Anterior cingulate cortex (tissue), 58 donors: ENCODE measurements at places on chromosomes 4 and X.

DNA sequence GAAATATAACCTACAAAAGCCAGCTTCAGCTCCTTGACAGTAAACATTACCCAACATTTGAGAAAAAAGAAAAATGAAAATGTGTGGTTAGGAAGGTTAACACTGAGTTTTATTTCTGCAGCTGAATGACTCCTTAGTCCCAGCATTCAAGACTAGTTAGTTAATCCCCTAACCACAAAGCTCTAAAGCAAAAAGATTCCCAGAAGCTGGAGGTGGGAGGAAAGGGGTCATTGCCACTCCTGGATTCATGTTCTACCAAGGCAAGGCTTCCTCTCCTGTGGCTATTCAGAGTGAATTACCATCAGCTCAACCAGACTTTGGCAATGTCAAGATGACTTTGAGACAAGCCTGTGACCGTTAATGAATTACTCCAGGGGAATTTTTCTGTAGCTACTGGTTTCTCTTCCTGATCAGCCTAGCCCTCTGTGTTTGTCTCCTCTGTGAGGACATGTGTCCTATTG, 63.6 kb downstream of the HADH start:
- no peak for DNase-seq

DNA sequence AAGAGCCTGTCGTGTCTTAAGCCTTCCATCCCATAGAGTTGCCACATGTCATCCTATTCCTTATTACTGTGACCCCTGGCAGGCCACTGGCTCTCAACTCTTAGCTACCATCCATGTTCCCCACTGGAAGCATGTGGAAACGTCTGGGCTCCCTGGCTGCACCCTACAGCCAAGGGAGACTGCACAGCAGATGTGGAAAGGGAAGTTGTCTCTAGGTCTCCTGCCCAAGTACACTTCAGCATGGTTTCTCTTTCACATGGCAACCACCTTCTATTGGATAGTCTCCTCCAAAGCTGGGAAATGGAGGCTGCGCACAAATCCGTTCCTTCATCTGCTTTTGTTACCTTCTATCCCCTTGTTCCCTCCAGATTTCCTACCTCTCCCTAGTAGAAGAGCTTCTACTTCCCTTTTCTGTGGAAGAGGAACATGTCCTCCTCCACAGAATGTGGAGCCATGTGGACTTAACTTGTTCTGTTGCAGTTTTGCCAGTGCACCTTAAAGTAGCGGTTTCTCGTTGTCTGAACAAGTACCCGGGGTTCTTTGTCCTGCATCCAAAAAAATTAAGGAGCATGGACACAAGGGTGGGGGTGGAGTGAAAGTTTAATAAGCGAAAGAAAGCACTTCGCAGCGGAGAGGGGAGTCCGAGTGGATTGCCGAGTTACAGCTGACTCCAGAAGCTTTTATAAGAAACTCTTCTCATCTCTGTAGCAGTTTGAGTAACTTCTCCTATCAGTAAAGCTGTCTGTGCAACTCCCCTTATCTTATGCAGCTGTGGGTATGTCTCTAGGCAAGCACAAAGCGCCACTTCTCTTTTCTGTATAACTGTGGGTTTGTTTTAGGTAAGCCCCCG, 52.5 kb downstream of the HMGB2 start:
- no peak for DNase-seq

DNA sequence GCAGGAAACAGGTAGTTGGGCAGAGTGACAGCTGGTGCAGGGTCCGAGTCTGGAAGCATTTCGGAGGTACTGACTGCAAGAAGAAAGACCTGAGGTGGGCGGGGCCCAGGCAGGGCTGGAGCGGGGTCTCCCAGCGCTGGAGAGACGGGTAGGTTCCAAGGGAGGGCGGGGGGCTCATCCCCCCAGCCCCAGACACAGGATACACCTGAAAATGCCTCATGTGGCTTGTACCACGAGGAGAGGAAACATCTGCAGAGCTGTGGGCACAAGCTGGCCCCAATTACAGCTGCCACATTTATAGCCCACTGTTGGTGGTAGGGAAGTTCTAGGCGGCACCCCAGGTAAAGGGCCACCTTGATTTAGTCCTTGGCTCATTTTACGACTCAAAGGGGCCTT, 38.0 kb downstream of the ELF4 start:
- DNase-seq, result no peak

DNA sequence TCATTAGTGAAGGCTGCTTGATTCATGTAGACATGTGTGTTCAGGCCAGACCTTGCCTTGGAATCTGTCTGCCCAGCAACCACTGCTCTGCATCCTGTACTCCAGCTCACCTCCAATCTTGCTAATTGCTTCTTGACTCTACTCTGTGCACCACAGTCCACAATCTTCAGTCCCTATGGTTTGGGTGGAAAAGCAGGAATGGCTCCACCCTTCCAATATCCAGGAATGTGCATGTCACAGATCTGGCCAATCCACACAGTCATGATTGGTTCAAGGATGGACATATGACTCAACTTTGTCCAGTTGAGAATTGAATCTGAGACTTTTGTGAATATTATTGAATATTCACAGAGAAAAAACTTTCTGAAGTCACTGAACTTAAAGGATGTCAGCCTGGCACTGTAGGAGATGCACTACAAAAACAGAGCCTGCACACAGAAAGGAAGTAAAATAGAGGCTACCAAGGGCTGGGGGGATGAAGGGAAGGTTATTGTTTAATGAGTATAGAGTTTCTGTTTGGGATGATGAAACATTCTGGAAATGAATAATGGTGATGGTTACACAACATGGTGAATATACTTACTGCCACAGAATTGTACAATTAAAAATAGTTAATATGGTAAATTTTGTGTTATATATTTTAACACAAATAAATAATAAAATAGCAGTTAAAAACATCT, 161.3 kb upstream of the USP38 start:
- no peak for DNase-seq

DNA sequence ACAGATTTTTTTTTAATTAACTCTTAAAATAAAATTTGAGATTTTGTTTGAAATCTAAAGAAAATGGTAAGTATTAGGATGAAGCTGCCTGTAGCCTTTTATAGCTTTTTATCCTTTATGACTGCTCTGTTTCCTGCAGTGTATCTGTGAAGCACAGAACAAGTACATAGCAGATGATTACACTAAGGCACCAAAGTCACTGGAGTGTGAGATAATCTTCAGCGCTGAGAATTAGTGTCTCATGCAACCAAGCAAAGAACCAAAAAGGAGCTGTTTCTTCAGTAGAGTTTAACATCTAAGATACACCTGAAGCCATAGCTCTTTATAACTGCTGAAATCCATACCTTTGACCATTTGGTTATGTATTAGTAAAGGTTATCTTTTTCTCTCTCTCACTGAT, 1989.8 kb upstream of the PCDH10 start:
- DNase-seq, result no peak

GRCh38 chr4:151627491-151627890, 133.3 kb downstream of the GATB start:
- no peak for DNase-seq

- DNase-seq, result no peak
Measured at GRCh38 chr4:142339053-142339452, 507.0 kb downstream of the INPP4B start.

- DNase-seq, result no peak
Measured at GRCh38 chr4:1741208-1741607, 19.9 kb downstream of the TACC3 start.

GRCh38 chrX:139759637-139760036, 51.7 kb upstream of the MCF2 start:
- DNase-seq, result no peak

DNA sequence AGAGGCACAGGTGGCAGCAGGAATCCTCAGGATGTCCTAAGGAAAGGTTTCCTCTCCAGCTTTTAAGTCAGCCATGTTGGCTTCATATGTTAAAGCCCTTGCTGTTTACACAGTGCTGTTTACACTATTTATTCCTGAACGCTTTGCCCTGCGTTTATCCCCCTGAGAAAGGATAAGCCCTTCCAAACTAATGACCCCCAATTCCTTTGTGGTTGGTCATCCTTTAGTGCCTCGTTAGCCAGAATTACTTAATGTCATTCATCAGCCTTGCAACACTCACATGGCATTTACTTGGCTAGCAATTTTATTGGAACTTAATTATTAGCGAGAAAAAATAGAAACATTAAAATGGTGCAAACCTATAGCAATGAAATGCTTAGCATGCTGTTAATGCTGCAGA, 23.8 kb downstream of the VCX2 start:
- DNase-seq, result no peak

DNA sequence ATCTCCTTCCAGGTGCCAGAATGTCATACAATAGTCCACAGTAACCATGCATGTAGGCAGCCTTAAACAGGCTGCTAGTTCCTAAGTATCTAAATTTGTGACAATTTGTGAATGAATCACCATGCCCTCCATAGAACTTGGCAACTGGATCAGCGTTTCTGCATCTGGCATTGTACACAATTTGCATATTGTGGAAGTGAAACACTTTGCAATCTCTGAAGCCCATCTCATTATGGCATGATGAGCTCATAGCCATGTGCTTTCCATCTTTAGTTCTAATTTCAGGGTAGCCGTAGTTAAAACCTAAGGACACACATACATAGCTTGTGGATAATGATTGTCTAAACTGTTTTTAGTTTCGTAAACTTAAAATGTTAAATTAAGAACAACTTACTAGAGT, 573.6 kb downstream of the PPP4R3C start:
- DNase-seq, result no peak

DNA sequence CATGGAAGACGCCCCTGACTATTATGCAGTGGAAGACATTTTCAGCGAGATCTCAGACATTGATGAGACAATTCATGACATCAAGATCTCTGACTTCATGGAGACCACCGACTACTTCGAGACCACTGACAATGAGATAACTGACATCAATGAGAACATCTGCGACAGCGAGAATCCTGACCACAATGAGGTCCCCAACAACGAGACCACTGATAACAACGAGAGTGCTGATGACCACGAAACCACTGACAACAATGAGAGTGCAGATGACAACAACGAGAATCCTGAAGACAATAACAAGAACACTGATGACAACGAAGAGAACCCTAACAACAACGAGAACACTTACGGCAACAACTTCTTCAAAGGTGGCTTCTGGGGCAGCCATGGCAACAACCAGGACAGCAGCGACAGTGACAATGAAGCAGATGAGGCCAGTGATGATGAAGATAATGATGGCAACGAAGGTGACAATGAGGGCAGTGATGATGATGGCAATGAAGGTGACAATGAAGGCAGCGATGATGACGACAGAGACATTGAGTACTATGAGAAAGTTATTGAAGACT, 3.6 kb downstream of the TSPYL2 start:
- DNase-seq, result no peak

DNA sequence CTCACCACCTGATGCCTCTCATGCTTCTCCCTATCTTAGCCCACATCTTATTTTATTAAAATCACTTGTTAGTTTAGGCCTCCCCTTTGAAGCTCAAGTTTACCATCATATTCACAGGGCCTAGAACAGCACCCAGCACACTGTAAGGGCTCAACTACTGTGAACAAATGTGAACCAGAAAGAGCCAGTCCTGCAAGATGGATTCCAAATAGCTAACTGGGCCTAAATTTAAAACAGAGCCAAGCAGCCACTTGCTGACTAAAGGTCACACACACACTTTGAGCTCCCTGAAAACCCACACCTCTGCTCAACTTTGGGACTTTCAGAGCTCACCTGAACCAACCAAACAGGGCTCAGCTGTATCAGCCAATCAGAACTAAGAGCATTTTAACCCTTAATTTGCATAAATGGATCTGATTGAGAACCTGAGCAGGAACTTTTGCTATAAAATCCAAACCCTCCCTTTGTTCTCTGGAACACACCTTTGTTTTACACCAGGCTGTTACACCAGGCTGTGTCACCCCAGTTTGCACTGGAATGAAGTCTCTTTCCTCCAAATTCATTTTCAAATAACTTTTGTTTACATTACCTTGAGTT, 62.1 kb upstream of the EXOC1L start:
- no peak for DNase-seq

GRCh38 chr4:40418430-40419230, 83.5 kb downstream of the CHRNA9 start:
- DNase-seq, result no peak

DNA sequence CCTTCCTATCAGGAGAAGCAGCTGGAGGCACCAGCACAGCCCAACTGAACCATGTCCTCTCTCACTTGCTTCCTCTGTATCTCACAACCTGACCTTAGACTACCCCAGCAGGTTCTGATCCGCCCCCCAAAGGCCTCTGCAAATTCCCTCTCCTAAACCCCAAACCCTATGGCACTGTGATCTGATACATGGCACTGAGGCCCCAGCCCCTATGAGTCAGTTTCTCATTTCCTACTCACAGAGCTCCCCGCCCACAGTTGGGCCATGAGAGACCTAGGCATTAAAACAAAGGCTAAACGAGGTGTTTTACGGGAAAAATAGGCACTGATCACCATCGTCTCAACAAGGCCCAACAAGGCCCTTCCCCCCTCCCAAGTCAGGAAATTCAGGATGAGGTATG, 19.1 kb downstream of the SASH3 start:
- DNase-seq, result no peak

DNA sequence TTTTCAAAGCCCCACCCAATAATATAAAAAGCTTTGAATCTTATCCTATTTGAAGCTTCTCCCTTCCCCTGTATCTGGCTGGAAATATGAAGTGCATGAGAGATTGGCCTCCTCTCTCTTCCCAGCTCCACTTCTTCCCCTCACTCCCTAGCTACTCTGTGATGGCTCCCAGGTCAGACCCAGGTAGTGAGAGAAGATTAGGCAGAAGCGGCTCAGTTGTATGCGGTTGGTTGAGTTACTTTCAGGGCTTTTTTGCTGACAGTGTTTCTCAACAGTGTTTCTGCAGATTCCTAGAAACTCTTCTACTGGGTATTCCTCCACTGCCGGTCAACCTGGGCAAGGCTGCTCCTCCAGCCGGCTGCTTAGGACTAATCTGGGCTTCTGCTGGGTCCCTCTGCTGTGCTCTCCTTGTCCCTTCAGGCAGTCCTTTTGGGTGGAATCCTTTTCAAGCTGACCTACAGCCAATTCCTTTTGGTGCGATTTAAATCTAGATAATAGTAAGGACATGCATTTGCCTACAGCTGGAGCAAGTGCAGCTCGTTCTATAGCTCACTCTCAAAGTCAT, 87.4 kb upstream of the SLC7A11 start:
- no peak for DNase-seq

DNA sequence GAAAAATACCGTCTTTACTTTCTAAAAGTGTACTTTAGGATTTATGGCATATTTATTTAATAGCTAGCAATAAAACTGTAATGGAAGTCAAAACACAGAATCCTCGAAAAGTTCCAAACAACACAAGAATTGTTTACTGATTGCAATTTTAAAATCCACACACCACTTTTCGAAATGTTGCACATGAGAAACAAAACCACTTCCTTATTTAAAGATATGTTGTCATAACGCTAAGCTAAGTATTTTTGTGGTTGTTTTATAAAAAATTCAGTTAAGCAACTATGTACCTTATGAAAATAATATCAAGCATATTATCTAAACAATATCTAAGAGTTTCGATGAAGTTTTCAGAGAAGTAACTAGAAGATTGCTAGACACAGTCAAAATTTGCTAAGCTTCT, 344 bp downstream of the TMPRSS11D start:
- no peak for DNase-seq

DNA sequence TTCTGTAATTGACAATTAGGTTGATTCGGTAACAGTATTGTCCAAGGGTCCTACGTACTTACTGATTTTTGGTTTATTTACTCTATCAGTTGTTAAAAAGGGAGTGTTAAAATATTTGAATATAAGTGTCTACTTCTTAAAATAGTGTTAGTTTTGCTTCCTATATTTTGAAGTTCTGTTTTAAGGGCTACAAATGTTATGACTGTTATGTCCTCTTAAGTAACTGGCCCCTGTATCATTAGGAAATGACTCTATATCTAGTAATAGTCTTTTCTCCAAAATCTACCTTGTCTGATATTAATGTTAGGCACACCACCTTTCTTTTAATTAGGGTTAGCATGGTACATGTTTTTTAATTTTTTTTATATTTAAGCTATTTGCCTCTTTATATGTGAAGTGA, 30.1 kb downstream of the ANKRD50 start:
- DNase-seq, result no peak
